Pons (tissue), 1 donor: ENCODE measurements at places on chromosomes 2 and 18.
A peak's percentile ranks its signal among the peaks of the same experiment; 100 is the strongest.

- DNase-seq, result no peak
These were observed 150.8 kb downstream of the ANKRD44 start for GRCh38 chr2:197159661-197160211.

- DNase-seq, result no peak
These were observed 33.3 kb upstream of the CREG2 start for GRCh38 chr2:101420623-101421022.

DNA sequence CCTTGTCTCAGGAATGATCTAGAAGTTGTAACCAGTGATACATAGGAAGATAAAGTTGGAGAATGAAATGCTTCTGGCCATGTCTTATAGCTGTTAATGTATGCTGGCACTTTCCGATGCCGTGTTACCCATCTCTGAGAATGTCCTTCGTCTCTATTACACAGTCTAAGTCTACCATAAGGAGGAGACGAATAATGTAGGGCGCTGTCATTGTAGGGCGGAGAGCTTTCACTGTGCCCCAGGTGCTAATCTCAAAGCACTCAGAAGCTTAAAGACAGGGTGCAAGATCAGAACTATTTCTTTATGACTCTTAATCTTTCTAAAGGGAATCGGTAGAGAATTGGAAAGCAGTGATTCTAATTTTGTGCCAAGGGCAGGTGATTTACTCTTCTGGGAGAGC is 48.2 kb upstream of the MSTN start:
- DNase-seq, result no peak

DNA sequence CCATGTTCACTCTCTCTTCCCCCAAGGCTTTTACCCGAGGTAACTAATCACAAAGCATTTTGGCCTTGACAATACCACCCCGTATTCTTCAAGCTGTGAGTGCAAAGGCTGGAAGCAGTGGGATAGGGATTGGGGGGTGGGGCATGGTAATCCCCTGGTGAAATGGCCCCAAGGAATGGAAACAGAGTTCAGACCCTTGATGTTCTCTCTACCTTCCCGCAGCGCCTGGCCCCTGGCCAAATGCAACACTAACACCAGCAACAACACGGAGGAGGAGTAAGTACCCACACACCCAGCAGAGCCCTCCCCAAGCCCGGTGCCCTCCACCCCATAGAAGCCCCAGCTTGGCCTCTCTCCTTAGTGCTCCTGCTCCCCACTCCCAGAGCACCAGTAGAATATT is 36.9 kb downstream of the CNGA3 start:
- DNase-seq, result no peak

DNA sequence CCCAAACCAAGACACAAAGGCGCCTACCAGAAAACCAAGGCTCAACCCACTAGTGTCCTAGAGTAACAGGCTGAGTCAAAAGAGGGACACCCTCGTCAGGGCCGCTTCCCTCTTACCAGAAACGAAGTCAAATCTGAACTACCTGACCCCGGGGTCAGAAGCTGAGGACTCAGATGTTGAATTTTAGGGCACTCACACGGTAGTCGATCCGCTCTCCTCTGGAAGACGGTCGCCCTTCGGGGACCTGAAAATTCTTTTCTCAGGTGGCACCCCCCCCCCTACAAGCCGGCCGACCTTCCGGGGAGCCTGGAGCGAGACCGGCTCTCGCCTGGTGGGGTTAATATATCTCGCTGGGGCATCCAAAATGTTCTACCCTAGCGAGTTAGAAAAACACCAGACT is 121.1 kb upstream of the KCNJ3 start:
- no peak for DNase-seq

DNA sequence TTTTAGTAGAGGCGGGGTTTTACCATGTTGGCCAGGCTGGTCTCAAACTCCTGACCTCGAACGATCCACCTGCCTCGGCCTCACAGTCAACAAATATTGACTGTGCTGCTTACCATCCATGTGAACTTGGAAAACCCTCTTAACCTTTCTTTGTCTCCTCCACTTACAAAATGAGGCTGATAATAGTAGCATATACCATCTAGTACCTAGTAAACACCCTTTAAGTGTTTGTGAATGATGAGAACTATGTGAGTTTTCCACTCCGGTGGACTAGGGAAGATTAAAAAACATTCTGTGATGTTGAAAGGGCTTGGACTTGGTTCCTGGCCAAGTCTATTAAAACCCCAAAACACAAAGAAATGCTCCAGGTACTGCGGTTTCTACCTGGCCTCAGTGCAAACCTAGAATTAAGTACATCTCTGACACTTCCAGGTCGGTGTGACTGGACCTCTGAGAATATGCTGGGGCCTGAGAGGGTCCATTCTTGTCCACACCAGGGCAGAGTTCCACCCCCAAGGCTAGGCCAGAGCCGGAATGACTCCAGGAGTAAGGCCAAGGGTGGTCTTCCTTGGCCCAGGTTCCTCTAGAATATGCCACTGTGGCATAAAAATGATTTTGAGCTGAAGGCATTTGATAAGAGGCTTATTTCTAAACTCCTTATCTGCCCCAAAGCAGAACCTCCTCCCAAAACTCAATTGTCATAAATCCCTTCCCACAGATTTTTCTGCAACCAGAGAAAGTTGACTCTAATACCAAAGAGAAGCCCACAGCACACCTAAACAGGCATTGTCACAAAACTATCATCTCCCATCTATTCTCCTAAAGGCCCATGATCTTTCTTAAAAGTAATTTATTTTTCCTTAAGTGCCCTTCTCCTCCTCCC is 217.5 kb downstream of the TGIF1 start:
- no peak for DNase-seq

- DNase-seq, result peak; percentile 26
These were observed 540 bp downstream of the ATP9B start for GRCh38 chr18:79069717-79070151.

GRCh38 chr2:189024901-189025618 is 50.9 kb downstream of the COL3A1 start:
- no peak for DNase-seq

DNA sequence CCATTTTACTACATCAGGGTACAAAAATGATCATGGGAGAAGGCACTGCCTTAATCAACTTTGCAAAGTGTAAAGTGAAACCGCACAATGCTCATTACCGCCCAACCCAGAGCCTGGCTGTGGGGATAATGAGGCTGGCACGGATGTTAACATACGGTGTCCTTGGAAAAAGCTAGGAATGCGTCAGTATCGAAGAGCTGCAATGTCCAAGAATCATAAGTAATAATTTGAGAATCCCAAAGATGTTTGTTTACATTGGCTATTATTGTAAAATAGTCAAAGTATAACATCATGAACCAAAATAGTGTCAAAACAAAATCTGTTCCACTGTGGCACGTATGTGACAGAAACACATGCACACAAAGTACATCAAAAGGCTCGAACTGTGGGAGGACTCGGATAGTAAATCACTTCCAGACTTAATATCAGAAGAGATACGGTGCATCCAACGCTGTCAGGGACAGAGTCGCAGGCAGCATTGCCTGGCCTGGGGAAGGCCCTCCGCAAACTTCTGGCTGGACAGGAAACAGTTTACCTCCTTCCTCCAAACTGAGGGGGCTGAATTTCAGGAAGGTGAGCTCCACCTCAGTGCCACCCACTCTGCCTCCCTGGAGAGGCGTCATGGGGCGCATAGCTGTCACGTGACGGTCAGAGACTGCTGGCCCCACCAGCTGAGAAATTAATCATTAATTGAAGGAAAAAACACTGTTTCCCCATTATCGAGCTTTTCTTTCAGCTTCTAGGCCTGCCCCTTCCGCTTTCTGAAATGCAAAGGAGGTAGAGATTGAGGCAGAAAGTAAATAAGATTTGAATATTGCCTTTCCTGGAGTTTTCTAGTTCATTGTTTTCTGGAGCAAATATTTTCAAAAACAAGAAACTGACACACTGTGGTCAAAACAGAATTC is 1.8 kb upstream of the ID2 start:
- peak; percentile 64 for DNase-seq

DNA sequence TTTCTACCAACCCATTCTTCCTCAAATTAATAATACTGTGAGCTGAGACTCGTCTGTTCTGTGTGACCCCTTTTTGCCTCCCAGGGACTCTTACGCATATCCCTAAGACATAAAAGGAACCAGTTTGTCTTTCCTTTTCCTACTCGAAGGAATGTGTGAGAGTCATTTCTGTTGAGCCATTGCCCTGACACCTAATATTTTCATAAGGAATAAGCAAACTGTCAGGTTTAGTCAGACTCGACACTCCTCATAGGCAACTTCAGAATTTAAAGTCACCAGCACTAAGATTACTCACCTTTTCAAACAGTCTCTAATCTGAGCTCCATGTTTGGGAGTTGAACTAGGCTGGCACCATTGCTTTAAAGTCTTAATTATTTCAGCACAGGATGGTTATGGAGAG is 305.5 kb downstream of the IKZF2 start:
- DNase-seq, result no peak

DNA sequence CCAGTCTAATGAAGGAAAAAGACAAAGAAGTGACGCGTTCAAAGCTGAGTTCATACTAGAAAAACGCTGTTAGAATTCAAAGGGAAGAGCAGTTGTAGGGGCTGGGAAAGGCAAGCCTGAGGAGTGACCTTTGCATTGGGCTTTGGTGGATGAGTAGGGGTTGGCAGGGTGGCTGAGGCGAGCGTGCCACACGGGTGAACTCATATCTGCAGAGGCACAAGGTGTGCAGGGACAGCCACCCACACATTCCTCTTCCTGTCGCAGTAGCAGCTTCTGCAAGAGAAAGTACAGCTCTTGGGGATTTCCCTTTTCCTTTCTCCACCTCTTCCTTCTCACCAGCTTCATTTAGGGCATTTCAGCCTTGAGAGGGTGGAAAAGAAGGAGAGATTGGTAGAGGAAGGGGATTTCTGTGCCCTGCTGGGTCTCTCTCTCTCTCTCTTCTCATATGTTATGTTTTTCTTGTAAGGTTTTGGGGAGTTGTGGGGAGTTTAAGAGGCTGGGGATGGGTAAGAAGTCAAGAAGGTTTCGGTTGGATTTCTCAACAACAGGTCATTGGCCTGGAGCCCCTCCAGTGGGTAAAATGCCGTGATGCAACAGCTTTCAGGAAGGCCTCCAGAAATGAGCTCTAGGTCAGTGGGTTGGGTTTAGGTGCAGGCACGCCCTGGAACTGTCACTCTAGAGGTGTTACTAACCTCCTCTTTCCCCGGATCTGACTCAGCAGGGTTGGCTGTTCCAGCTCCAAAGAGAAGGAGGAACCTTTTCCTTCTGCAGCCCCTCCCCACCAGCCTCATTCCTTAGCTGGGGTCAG is 40.1 kb downstream of the ODC1 start:
- DNase-seq, result no peak

GRCh38 chr2:154740361-154740760 is 41.9 kb downstream of the KCNJ3 start:
- peak; percentile 16 for DNase-seq

DNA sequence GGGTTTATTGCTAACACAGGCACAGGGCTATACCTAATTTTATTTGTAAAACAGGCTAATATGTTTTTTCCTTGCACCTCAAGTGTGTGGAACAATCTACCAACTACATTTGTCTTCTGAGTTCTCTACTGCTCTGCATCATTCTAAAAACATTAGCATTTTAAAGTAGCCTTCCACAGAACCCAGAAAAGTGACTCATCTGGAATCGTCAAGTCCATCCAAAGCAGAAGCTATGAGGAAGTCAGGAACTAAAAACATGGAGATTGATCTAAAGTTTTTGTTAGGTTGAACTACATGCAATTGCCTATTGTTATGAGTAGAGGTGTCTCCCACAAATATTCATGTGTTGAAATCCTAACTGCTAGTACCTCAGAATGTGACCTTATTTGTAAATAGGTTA is 70.9 kb downstream of the SUCLG1 start:
- DNase-seq, result no peak

DNA sequence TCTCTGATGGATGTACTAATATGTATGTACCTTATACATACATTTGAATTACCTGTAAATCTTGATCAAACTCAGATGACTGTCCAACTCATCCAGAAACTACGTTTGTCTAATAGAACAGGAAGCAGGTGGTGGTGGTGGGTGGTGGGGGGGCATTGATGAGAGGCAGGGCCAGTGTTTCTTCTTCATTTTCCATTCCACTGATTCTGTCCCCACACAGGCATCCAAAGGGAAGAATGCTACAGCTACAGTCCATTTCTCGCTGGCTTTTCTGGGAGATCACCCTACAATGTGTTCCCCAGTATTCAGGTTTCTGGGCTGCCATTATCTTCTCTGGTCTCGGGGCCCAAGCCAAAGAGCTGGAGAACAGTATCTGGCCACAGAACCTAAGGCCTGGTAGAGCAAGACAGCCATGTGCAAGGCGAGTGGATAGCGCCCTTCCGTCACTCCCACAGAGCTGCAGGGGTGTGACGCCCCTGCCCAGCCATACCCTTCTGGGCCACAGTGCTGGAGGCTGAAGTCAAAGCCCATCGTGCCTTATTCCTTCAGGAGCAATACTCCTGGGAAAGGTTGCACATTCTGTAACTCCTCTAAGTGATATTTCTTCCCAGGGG is 54.5 kb downstream of the BCL11A start:
- DNase-seq, result no peak

DNA sequence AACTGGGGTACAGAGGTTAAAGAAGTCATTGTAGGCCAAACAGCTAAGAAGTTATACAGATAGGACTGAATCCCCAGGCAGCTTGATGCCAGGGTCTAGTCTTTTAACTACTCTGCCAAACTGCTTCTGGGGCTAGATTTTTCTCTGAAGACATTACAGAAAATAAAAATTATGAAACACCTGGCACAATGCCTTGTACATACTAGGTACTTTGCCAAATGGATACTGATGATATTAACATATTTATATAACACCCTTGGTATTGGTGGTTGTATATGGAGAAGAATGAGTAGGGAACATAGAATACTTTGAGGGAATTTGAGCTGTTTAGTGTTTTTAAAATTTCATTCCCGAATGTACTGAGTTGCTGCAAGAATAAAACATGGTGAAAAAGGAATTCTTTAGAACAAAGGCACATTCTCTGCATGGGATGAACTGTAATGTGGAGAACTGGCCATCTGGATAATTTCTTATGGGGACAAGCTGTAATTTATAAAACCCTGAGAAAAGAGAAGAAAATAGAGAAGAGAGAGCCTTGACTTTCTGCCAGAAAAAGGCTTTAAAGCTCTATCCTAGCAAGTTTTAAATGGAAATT is 210.9 kb upstream of the TMEM200C start:
- no peak for DNase-seq

DNA sequence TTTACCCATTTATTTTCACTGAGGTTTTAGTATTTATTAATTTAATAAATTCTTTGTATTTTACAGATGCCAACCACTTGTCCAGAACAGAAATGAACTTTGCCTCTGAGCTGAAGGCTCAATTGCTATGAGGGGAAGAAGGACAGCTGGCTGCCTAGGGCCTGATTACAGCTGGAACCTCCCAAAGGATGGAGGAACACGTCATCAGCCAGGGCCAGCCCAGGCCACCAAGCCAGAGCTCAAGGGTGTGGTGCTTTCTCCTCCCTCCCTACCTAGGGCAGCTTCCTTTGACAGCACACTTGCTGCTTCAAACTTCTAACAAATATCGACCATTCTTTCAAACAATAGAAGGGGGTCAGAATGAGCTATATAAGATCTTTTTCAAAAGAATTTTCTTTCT is 19.7 kb upstream of the RIOK3 start:
- no peak for DNase-seq

DNA sequence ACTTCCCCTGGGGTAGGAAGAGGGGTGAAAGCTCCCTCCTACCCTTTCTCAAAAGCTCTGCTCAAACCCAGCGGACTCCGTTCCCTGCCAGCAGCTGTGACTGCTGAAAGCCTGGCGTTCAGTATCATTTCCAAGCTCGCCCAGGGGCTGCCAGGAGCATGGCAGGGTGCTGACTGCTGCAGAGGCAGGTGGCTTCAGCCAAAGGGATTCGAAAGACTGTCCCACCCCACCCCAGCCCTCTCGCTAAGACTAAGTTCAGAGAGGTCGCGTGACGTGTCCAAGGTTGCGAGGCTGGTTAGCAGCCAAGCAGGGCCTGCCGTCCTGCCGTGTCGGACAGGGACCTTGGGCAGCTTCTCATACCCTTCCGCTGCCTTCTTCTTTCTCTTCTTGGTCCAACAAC is 72.3 kb upstream of the RAB12 start:
- no peak for DNase-seq
